LHCN-M2 (cell line): ENCODE measurements at places on chromosomes 13 and 19.

DNA sequence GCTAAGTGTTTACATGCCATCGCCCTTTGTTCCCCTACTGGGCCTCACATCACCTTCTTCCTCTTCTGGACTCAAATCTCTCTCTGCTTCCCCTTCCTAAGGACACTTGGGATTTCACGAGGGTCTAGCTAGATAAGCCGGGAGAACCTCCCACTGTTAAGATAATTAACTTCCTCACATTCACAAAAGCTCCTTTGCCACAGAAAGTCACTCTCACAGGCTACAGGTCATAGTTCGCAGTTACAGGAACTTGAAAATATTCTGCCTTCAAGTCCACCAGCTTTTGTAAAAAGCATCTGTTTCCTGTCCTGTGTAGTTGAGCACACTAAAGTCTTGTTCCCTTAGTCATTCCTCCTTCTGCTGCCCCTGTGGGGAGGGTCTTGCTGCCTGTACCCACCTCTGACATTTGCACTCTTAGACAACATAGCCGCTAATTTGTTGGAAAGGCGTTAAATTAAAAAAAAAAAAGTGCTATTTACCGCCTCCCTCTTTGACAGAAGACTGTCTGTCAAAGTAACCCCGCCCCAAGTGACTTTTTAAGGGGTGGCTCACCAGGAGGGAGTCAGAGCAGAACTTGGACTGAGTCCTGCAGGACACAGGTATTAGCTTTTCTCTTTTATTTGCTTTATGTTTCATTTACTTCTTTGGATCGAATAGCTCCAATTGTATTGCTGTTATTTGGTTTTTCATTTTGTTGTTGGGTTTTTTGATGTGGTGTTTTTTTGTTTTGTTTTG is 26.8 kb upstream of the CEACAM21 start:
- no peak for DNase-seq

GRCh38 chr13:112978561-112979405 is 9.8 kb downstream of the MCF2L start:
- DNase-seq = no peak

DNA sequence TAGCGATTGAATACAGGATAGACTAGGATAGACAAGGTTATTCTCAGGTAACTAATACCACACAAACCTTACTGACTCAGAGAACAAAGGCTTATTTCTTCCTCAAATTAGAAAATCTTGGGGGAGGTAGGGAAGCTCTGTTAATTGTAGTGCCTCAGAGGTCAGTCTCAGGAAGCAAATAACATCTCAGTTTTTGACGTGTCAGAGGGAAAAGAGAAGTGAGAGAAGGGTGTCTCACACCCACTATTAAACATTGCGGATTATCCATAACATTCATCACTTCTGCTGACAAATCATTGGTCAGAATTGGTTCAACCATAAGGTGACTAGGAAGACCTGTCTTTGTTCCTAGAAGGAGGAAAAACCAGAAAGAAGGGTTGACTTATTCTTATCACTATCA is 579.4 kb upstream of the MIR17HG start:
- DNase-seq = no peak

DNA sequence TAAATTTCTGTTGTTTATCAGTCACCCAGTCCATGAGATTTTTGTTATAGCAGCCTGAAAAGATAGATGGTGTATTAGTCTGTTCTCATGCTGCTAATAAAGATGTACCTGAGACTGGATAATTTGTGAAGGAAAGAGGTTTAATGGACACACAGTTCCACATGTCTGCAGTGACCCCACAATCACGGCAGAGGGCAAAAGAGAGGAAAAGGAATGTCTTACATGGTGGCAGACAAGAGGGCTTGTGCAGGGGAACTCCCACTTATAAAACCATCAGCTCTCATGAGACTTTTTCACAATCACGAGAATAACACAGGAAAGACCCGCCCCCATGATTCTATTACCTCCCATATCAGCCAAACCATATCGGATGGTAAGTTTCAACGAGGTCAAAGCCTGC is 309.2 kb downstream of the LIG4 start:
- no peak for DNase-seq

DNA sequence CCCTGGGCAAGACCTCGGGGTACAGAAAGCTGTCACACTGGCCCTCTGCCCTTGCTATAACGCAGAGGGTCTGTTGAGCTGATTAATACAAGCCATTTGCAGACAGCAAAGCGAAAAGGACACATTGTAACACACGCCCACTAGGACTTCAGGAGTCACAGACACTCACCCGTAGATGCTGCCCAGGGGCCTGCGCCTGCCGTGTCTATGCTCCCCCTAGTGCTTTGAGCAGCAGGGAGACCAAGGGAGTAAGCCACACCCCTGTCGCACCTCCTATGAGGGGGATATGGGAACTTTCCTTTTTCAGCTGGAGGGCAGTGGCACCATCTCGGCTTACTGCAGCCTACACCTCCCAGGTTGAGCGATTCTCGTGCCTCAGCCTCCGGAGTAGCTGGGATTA is 1930.2 kb downstream of the OLFM4 start:
- no peak for DNase-seq

DNA sequence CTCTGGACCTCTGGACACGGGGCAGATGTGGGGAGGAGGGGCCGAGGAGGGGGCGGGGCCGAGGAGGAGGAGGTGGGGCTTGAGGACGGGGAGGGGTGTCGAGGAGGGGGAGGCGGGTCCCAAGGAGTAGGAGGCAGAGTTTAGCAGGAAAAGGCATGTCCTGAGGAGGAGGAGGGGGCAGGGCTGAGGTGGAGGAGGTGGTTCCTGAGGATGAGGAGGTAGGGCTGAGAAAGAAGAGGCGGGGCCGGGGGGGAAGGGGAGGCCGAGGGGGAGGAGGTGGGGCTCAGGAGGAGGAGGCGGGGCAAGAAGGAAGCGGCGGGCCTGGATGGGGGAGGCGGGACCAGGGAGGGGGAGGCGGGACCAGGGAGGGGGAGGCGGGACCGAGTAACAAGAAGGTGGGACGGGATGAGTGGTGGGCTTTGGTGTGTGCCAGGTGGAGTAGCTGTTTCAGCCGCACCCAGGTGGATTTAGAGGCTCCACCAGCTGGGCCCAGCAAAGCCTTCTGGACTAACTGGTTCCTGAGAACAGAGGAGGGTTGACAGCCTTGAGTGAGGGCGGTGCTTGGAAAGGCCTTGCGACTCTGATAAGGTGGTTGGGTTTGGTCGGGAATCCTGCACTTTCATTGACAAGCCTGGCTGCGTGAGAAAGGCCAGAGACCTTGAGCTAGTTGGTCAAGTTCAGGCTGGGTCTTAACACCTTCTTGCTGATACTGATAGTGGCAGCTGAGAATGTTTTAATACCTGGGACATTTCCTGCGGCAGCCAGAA is 7.7 kb downstream of the TECR start:
- peak; percentile 15 for DNase-seq

GRCh38 chr19:38932425-38933179 is 1.9 kb downstream of the MRPS12 start:
- DNase-seq = peak; percentile 48

DNA sequence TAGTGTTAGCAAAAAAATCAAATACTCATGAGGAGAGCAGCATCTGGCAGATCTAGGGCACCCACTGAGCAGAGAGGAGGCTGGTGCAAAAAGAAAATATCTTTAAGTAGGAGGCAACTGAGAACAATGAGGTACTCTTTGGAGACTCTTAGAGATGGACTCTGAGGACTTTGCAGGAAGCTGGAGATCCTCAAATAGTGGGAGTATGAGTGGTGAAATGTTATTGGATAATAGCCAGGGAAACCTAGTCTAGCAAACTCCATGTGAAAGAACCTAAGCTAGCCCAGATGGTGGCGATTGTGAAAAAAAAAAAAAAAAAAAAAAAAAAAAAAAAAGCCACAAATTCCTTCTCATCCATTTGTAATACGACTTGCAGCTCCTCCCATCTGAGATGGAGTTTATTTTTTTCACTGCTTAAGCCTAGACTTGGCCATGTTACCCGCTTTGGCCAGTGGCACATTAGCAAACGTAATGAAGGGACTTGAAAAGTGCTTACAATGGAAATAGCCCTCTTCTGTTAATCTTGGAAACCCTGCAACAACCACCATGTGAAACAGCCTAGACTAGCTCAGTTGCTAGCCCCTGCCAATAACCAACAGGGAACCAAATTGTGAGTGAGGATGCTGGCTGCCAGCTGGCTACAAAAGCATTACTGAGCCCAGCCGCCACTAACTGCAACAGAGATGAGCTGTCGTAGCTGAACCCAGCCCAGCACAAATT is 476.2 kb downstream of the KLF12 start:
- peak; percentile 3 for DNase-seq

GRCh38 chr19:42281827-42282762 is 13.0 kb downstream of the CIC start:
- peak; percentile 36 for DNase-seq

DNA sequence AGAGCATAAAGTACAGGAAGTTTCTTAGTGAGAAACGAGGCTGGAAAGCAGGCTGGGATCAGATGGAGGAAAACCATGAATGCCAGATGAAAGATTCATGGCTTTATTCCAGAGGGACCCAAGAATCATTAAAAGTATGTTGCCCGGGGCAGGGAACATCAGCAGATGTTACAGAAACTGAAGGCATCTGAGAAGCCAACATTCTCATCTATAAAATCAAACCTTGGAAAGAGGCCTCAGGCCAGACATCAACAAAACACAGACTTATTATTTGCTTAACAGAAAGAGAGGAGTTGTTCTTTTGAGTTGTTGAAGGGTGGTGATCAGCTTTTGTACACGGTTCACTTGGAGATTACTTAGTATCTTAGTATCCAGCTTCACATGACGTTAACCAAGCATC is 543.6 kb downstream of the RFC3 start:
- no peak for DNase-seq

GRCh38 chr13:30299786-30300185 is 7.6 kb downstream of the KATNAL1 start:
- DNase-seq = peak; percentile 17

- DNase-seq = no peak
Measured at GRCh38 chr19:44228318-44228717, 16.0 kb downstream of the ZNF227 start.

DNA sequence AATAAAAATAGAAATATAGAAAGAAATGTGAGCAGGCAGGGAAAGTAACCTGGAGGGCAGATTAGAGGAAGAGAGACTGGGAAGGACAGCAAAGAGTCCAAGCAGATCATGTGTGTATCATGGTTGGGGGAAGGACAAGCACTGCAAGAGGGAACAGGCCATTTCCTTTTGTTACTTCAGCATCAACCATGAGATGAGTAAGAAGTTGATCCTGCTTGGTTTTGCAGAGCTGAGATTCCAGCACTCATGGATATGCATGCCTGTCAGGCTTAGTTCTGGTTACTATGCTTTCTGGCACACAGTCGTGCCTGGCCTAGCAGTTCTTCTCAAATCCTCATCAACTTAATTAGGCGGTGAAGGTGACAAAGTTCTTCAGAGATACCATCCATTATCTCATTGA is 18.1 kb downstream of the NALCN start:
- DNase-seq = peak; percentile 63

DNA sequence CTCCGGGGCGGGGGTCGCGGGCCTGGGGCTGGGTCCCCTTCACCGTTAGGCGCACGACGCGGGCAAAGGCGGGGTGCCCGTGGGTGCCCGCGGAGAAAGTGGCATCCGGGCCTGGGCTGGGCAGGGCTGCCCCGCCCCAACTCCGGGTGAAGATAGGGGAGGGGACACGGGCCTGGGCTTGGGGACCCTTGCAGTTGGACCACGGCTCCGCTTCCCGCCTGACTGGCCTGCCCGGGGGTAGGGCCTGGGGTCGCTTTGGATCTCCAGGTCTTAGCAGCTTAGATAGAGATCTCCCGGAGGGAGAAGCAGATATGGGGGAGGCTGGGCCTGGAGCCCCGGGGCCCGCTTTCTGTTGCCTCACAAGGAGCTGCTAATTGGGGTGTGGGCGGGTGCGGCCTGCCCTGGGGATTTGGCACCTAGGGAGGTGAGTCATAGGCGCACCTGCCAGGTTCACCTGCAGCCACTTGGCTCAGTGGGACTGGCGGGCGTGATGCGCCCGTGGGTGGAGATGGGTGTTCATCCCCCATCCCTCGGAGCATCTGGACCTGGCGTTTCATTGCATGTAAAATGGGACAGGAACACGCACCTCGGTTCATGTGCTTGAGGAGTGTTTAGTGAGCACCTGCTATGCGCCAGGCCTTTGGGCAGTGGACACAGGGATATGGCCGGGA is 585 bp downstream of the MAP1S start:
- DNase-seq = no peak

DNA sequence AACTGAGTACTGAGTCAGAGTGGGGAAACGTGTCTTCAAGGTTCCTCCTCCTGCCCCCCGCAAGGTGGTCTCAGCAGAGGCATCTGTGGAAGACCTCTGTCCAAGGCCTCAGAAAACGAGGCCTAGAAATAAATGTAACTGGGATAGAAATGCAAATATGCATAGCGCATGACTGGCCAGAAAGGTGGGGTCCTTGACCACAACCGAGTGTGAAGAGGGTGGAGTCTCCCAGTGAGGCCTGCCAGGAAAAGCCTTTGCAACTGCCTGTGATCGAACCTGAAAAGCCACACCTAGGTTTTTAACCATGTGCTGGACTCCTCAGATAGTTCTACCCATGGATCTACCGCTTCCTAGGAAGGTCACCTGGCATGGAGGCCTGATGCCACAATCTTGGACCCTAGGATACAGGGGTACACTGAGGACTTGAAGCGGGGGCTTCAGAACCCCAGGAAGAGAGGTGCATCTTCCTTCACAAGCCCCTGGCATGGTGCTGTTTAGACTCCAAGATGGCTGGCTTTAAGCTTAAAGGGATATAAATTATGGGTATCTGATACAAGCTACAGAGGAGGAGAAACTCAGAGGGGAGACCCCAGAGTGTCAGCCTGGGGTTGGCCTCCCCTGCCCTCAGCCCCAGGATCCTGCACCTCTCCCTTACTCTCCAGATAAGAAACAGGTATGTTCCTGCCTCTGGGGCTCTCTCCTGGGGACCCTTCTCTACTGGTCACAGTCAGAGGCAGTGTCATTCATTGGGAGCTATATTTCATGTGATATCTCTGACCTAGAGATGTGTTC is 18.3 kb upstream of the SIGLEC6 start:
- DNase-seq = no peak

DNA sequence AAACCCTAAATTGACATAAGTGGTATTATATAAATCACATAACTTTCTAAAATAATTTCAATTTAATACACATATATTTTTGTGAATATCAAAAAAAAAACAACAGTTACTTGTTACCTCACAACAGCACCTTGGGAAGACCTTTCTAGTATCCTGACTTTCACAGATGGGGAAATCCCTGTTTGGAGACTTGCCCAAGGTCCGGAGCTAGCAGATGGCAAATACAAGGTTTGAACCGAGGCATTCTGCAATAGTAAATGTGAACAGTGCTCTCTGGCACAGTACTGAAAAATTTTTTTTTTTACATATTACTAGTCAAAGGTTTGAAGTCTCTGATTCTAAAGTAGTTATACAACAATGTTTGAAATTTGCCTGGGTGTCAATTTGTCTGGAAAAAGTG is 104.5 kb downstream of the SUCLA2 start:
- no peak for DNase-seq
